Gastroesophageal sphincter (tissue), 4 donors: ENCODE measurements at places on chromosomes 12 and 14. TPM values are rescaled to one million over a fixed set of nuclear protein-coding genes. Genes with fewer than 3 reads are reported as not detected.

The SLC6A15 gene
- total RNA-seq, result 2.3 TPM

The ZBTB25 gene
- total RNA-seq, result 12.5 TPM

GRCh38 chr14:100544506-100545141, 42.6 kb downstream of the BEGAIN start:
- ATAC-seq, result no peak

DNA sequence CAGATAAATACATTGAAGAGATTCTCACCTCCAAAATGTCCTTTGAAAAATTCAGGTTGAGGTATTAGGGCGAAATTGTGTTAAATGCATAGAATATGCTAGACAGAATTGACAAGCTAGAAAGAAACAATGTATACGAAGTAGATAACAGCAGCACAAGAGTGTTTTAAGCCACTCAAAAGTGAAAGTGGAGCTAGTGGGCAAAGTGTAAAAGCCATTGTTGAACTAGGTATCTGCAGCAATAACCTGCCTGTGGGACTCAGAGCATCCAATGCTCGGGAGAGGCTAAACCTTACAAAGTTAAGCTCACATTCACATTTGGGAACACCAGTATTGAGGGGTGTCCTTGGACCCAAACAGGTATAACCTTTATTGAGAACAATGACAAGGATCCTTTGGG, 180.6 kb upstream of the TMPO start:
- ATAC-seq, result no peak

DNA sequence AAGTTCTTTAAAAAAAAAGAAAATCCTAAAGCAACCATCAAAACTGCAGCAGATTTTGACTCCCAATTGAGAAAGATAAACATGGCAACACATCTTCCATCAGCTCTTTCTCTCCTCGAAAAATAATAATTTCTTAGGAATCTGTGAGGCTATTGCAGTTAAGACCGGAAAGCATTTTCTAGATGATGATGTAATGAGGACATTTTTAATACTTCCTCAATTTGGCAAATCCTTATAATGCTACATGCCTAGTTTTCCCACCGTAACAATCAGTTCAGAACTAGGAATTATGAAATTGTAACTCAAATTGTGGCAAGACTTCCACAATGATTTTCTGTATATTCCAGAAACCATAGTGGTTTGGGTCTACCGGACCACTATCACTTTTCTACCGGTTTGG, 180.9 kb upstream of the PDE3A start:
- no peak for ATAC-seq

- ATAC-seq, result peak; percentile 94
These were observed 168.3 kb downstream of the DUSP6 start for GRCh38 chr12:89183985-89184435.

- no peak for ATAC-seq
These were observed 186.8 kb downstream of the CEP128 start for GRCh38 chr14:80754696-80755095.

DNA sequence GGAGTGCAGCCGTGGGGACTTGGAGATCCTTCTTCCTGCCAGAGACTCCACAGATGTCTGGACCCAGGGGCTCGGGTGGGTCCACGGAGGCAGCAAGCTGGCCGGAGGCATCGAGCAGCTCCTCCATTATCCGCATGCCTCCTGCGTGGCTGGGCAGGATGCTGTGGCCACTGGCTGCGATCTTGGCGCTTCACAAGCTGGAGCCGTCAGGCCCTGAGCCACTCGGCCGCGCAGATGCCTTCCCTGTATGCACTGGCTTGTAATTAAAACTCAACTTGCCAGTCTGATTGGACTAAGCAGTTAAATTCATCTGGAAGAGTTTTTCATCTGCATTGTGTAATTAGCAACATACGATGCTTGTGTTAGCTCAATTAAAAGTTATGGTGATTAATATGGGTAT, 151.5 kb downstream of the AACS start:
- no peak for ATAC-seq

- ATAC-seq, result peak; percentile 10
These were observed 535 bp downstream of the BIN2 start for GRCh38 chr12:51323317-51323960.

- peak; percentile 47 for ATAC-seq
These were observed 2.3 kb upstream of the KRT5 start for GRCh38 chr12:52522346-52523011.

The PARP11 gene
- total RNA-seq, result 8.5 TPM

The OVCH1 gene
- 0.57 TPM for total RNA-seq
